LHCN-M2 (cell line): ENCODE measurements at places on chromosomes 12 and 14. TPM values are rescaled to one million over a fixed set of nuclear protein-coding genes. Genes with fewer than 3 reads are reported as not detected.

CD163L1 gene
- 3.7 and 11.2 TPM in 2 replicates for total RNA-seq

FBLN5 gene
- total RNA-seq: 20.0 TPM in 2 replicates

PLCZ1 gene
- total RNA-seq: not detected in 2 replicates

A2M gene
- 0.06 TPM in 1 of 2 replicates, not detected in the other for total RNA-seq

SLC6A12 gene
- not detected in 2 replicates for total RNA-seq

RNU4-1 gene
- under 0.01 TPM in 1 of 2 replicates, not detected in the other for total RNA-seq

DNA sequence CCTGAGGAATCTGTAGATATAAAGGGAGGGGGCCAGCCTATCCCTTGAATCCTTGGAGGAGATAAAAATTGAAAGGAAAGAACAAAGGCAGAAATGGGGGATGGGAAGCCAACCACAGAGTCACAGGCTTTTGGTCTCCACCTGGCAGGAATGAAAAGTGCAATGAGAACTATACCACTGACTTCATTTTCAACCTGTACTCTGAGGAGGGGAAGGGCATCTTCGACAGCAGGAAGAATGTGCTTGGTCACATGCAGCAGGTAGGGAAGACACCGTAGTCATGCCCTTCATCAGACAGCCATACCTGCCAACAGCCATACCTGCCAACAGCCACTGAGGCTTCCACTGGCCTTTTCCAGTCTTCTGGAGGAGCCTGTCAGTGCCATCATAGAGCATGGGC is 13.4 kb downstream of the ASB8 start:
- DNase-seq: no peak

GRCh38 chr14:33999771-34000291 is 49.0 kb upstream of the EGLN3 start:
- no peak for DNase-seq

- DNase-seq: no peak
These were observed 166.0 kb downstream of the RGS6 start for GRCh38 chr14:72098210-72098609.

DNA sequence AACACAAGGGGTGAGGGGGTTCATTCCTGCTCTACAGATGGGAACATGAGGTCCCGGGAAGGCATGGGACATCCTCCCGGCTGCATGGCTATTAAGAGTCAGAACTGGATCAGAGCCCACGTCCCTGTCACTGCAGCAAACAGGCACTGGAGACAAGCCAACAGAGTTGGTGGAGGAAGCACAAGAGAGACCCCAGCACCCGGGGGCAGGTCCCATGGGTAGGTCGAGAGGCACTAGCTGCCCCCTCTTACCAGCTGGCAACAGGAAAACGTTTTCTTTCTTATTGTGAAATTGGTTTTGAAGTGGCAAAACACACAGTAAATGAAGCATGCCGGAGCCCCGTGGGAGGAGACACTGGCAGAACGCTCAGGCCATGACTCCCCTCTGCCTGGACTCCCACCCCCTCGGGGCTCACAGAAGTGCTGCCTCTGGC is 43.6 kb downstream of the SYNE3 start:
- DNase-seq: no peak

DNA sequence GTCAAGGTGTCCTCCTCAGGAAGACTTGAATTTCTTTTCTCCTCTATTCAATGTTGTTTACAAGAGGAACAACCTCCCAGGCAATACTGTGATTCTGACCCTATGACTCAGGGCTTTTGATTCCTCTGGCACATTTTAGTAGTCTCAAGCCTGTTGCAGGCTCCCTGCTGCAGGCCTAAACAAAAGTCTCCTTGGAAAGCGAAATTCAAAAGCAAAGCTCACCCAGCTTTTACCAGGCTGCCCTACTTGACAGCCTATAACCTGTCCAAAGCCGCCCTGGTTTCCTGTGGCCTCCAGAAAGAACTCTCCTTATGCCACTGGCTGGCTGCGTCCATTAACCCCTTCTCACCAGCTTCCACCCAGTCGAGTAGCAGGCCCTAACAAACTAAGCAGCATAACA is 11.6 kb downstream of the FGD6 start:
- DNase-seq: peak; percentile 46

- no peak for DNase-seq
These were observed 1103.1 kb downstream of the VRK1 start for GRCh38 chr14:97900196-97900854.

DNA sequence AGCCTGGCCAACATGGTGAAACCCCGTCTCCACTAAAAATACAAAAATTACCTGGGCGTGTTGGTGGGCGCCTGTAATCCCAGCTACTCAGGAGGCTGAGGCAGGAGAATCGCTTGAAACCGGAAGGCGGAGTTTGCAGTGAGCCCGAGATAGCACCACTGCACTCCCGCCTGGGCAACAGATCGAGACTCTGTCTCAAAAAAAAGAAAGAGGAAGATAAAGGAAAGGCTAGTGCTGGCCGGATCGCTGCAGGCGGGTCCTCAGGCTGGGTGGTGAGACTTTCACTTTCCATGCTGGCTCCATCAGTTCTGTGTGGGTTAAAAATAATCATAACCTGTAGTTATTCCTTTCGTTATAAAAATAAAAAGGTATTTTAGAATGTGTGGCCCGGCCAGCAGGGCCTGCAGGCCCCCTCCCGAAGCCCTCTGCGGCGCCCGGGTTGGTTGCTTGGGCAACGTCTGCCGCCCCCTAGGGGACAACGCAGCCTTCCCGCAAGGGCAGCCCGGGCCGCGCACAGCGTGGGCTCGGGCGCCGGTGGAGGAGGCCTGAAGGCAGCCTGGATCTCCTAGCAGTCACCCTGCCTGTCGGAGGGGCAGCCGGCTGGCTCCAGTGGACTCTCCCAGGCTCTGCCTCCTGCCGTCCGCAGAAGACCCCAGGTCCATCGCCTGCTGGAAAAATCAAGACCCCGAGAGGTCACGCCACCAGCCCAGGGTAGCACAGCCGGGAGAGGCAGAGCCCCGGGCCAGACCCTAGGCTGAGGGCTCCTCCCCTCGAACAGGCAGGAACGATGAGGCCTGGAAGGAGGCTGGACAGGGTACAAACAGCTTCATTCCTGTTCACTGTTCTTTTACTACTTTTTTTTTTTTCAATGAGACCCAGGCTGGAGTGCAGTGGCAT is 5.0 kb upstream of the SLC25A47 start:
- peak; percentile 11 for DNase-seq

GRCh38 chr12:70798016-70798783 is 122.3 kb downstream of the PTPRR start:
- no peak for DNase-seq

DNA sequence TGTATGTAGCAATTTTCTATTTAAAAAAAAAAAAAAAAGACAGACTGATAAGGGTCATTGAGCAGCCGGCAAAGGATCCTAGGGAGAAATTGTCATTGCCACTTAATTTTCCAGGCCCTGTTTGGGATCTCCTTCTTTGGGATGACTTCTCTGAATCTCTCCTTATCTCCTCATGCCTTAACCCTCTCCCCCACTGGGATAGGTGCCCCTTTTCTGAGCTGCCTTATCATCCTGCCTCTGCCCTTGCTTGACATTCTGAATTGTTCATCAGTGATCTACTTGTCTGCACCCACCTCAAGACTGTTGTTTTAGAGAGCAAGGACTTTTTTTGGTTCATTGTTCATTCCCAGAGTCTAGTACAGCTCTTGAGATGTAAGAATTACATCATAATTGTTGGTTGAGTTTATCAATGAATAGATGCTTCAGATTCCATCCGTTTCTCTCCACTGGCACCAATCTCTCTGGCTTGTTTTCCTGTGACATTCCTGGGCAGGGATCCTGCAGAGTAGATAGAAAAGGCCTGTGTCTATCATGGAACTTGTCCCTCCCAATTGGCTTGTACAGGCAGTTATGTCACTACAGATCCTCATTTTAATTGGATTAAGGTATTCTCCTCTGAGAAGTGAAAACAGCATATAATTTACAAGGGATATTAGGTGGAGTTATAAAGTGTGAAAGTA is 42.6 kb downstream of the SOCS2 start:
- no peak for DNase-seq

DNA sequence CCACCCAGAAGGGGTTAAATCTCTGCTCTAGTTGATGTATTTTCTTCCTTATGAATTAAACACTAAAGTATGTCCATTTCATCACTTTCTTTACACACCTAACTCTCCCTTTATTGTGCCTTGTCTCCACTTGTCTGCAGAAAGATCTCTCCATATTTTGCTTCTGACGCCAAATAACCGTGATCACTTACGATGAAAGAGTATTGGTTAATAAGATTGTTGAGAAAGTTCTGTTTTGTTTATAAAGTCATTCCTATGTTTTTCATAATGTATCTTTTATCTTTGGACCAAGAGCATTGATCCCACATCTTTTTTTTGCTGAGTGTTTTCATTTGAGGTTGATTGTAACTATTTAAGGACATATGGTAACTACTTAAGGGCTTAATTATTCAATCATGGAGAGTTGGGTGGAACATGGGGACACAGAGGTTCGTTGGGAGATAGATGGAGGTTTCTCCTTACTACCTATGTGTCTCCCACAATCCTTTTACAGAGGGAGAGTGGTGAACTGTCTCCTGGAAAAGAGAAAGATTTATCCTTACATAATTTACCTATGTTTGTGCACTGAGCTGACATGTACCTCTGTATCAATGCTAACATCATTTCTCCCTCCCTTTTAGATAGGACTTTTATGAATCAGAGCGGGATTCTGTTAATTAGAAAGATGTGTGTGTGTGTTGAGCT is 120.7 kb upstream of the SLC38A2 start:
- DNase-seq: no peak

DNA sequence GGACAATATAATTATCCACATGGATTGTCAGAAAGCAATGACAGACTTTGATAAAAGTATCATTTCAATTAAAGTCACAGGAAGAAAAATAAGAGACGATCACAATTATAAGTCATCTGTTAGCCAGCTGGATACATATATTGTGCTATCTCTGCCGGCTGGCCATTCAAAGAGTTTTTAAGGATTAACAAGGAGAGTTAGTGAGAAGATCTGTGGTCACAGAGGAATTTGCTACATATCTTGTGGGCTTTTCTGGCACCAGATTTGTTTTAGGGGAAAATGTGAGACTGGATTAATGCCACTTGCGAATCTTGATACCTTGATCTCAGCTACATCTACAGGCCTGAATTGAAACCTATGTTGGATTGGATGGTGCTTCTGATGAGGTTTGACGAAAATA is 90.9 kb upstream of the MANSC4 start:
- peak; percentile 85 for DNase-seq

GRCh38 chr12:57852200-57852599 is 5.7 kb upstream of the CTDSP2 start:
- DNase-seq: no peak

GRCh38 chr12:5692850-5693249 is 252.2 kb downstream of the ANO2 start:
- no peak for DNase-seq

GRCh38 chr12:2692080-2692479 is 102.7 kb upstream of the FKBP4 start:
- DNase-seq: no peak

DNA sequence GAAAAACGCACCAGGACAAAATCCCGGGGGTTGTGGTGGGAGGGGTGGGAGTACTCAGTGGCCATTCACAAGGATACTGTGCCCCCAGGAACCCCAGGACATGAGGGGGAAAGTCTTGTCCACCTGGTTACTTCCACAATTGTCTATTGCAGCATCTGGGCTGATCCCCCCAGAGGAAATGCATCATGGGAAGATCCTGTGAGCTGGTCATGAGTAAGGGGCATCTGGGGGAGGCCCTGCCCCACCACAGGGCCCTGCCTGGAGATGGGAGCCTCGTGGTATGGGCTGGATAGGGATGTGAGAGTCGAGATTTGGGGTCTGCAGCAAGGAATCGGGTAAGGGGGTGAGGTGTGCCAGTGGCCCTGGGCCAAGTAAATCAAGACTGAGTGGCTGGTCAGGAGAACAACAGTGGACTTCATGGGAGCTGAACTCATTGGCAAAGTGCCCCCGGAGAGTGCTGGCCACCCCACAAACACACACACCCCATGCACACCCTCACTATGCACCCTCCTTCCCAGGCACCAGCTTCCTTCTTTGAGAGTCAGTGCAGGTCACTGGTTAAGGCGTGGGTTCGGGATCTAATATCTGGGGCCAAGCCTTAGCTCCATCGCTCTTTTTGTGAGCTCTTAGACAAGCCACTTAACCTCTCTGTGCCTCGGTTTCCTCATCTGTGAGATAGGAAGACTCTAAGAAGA is 3.0 kb upstream of the SERPINA1 start:
- DNase-seq: no peak

DNA sequence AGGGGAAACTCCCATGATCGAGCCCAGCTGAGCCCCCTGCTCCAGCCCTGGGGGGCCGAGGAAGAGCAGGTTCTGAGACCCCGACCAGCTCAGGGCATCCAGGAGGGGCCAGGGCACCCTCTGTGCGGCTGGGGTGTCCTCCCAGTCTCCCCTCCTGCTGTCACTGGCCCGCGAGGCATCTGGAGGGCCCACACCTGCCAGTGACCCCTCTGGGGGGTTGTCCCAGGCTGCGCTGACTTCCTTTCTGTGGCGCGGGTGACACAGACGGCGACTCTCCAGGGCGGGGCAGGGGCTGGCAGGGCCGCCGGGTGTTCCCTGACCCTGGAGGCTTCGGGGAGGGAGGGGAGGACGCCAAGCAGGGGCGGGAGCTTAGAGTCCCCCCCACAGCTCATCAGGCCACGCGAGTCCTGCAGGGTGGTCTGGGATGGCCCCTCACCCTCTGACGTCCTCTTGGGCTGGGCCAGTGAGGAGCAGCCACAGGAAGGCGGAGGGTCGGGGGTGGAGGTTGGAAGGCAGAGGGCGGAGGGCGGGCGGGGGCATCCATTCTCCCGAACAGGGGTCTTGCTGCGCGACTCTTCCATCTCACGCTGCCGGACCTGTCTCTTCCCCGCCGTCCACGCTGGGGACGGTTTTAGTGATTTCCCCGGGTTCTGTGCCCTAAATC is 38.6 kb upstream of the FBRSL1 start:
- DNase-seq: no peak

- peak; percentile 53 for DNase-seq
These were observed 9.2 kb upstream of the PAPLN start for GRCh38 chr14:73227812-73228781.

DNA sequence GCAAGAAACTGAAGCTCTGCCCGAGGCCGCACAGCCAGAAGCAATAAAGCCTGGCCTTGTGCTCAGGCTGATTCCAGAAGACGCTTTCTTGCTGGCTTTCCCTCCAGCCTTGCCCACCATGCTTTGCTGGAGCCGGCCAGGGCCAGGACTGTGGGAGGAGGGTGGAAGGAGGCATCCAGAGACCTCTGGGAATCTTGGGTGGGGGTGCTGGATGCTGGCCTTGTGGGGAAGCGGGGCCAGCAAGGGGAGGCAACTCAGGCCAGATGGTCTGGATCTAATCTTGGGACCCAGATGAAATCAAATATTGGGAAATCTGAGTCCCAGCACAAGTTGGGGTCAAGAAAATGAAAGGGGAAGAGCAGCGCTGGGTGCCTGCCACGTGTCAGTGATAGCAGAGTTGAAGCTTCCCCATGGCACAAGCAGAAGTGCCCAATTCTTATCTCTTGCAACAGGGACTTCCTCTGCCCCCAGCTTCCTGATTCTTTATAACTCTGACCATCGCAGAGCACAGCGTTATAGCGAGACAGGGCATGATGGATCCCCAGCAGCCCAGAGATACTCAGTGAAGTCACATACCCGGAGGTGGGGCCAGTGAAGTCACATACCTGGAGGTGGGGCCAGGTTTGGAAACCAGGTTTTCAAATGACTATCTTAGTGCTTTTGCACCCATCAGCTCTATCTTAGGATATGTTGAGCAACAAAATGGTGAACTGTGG is 6.4 kb upstream of the RABGGTA start:
- DNase-seq: no peak

- DNase-seq: no peak
These were observed 222.2 kb downstream of the SEC23A start for GRCh38 chr14:38880643-38881524.

- no peak for DNase-seq
These were observed 105.2 kb downstream of the MED13L start for GRCh38 chr12:116172224-116172849.
